ENCODE measurements at places on chromosomes 2 and 18.

DNA sequence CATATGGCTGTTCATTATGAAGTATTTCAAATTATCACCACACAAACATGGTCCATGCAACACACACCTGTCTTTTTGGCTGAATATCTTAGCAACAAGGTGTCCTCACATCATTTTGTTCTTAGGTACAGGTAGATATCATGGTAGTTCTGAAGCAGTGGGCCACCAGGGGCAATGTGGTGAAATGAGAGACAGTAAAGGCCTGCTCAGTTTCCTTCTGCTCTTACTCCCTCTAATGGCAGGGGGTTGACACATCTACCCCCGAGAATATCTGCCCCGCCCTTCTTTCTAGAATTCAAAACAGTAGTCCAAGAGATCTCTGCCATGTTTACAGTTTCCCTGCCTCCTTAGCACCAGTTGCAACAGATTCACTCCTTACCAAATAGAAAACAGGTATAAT, 147.0 kb upstream of the KLHL14 start:
- no peak for DNase-seq

DNA sequence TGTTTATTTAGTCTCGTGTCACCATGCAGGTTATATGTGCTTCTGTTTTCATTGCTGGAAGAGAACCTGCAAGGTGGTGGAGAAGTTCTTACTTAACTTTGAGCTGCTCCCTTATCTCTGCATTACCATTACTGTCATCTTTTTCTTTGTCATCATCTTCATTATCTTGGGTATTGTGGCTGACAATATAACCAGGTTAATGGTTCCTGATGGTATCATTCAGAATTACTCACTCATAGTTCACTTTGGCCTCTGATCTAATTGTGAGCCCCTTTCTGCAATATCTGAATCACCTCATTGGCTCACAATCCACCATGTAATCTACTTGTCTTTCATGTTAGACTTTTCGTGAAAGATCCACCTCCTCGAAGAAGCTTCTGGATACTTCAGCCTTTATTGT, 5.0 kb downstream of the CD28 start:
- no peak for DNase-seq

DNA sequence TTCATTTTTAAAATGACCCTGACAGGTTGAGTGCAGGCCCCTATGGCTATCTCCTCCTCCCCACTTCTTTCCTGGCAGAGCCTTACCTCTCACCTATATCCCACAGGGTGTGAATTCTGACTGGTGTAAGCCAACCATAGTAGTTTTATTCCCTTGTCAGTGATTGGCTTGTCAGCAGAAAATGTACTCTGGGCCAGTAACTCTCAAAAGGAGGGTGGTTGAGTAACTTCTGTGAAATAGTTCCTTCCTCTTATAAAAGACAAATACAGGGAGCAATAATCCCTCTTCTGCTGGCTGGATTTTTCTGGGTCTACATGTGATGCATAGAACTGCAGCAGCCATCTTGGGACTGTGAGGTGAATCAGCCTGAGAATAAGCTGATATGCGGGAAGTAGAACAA, 83.4 kb downstream of the RAPH1 start:
- DNase-seq: no peak

- no peak for DNase-seq
These were observed 39.8 kb upstream of the TMEM163 start for GRCh38 chr2:134758633-134759032.

- no peak for DNase-seq
These were observed 300.1 kb downstream of the MYCN start for GRCh38 chr2:16240402-16240801.

GRCh38 chr2:168241208-168241607, 6.2 kb downstream of the STK39 start:
- DNase-seq: no peak

DNA sequence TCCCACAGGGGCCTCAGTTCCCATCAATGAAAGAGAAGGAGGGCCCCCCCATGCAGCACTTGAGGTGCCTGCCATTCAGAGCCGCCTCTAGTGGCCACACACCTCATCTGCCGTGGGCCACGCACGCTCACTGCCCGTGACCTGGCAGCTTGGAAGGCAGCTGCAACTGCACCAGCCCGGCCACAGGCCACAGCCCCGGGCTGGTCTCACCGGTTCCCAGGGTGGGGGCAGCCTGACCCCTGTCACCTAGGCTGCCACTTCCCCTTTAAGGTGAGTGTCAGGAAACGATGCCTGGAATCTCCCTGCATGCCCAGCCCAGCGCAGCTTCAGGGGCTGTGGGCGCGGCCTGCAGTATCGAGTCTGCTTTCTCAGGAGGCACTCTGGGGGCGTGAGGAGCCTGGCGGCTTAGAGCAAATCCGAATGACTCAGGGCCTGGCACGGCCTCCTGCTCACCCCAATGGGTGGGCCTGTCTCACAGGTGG, 2.6 kb downstream of the MAB21L4 start:
- DNase-seq: no peak

DNA sequence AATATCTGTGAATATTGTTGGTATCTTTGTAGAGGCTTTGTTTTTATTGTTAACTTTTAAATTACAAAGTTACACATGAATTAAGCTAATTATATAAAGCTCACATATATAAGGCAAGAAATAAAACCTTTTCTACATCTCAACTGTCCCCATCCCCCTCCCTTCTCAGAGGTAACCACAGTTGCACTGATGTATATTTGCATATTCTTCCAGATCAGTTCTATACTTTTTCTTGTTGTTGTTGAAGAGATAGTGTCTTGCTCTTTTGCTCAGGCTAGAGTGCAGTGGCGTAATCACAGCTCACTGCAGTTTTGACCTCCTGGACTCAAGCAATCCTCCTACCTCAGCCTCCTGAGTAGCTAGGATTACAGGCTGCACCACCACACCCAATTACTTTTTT, 36.0 kb upstream of the CDC42EP3 start:
- DNase-seq: no peak

GRCh38 chr2:138502255-138503086, 901 bp downstream of the SPOPL start:
- DNase-seq: no peak

- DNase-seq: peak; percentile 63
These were observed 219.2 kb upstream of the UBE2E3 start for GRCh38 chr2:180761224-180761623.

GRCh38 chr2:85449214-85449588, 30.7 kb downstream of the SH2D6 start:
- no peak for DNase-seq

GRCh38 chr2:85410584-85411404, 628 bp upstream of the CAPG start:
- DNase-seq: no peak

GRCh38 chr2:126244937-126245336, 411.0 kb upstream of the GYPC start:
- DNase-seq: no peak

DNA sequence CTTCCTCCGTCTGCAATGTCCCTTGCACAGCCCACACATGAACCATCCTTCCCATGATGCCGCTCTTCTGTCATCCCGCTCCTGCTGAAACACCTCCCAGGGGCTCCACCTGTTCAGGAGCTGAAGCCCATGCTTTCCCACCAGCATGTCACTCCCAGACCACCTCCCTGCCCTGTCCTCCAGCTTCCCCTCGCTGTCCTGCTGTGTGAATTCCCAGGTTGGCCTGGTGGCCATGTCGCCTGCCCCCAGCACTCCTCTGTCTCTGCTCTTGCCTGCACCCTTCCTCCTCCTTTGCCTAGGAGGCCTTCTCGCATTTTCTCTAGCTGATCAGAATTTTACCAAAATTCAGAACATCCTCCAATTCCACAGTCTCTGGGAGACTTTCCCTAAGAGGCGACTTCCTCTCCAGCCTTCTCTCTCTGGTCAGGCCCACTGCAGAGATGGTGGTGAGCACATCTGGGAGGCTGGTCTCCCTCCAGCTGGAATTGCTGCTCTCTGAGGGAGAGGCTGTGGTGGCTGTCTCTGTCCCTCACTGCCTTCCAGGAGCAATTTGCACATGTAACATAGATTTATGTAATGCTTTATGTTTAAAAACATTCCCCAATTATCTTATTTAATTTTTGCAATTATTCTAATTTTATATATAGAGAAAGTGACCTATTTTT, 8.9 kb upstream of the IL1RL2 start:
- no peak for DNase-seq

GRCh38 chr2:178304333-178304732, 110.0 kb downstream of the OSBPL6 start:
- DNase-seq: no peak

DNA sequence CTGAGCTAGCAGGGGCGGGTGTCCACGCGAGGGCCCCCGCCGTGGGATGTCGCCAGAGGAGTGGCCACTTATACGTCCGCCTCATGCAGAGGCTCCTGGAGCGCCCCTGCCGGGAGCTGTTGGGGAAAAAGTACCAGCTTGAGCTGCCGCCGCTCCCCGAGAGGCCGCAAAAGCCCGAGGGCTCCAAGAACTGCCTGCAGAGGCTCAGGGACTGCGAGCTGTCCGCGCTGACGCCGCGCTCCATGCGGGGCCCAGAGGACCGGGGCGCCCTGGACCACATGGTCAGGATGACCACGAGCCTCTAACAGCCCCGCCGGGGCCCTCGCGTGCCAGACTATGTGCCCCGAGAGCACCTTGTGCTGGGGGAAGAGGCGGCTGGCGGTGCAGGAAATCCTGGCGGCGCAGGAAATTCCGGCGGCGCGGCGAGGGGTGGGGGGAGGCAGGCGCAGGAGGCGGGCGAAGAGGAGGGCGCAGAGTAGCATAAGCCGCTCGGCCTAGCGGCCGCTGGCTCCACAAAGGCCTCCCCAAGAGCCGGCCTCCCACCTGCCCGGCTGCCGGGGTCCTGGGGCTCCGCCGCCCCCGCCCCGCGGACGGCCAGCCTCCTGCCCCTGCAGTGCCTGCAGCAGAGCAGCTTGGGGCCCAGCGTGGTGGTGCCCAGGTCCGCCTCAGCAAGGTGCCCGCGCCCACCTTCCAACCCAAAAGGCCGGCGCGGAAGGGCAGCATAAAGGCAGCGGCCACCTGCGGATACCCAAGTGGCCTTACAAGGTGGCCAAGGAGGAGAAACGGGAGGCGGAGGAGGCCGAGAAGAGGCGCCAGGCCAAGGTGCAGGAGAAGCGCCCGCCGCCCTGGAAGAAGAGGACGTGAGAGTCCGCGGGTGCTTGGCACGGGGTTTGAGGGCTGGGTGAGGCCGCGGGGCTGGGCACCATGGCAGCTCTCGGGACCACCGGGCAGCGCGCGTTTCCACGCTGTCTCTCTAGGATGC, 42.1 kb upstream of the TRIM43B start:
- no peak for DNase-seq

- no peak for DNase-seq
These were observed 505.8 kb upstream of the NRP2 start for GRCh38 chr2:205176546-205176945.

GRCh38 chr2:39948016-39948719, 169.1 kb upstream of the THUMPD2 start:
- DNase-seq: no peak

DNA sequence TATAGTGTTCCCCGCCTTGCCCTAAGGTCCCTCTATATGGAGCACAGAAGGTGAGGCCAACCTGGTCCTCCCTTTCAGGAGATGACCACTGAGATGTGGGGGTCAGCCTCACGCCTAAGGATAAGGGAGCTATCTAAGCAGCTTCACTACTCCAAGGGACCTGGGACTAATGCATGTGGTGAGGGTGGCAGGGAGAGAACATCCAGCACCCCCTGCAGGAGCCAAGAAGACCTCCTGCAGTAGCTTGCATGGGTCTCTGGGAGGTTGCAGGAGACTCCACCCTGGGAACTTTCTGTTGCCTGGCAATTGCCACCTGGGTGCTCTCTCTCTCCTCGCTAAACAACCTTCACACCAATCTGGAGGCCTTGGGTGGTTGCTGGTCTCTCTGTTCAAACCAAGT, 93.0 kb upstream of the KLHL29 start:
- no peak for DNase-seq

DNA sequence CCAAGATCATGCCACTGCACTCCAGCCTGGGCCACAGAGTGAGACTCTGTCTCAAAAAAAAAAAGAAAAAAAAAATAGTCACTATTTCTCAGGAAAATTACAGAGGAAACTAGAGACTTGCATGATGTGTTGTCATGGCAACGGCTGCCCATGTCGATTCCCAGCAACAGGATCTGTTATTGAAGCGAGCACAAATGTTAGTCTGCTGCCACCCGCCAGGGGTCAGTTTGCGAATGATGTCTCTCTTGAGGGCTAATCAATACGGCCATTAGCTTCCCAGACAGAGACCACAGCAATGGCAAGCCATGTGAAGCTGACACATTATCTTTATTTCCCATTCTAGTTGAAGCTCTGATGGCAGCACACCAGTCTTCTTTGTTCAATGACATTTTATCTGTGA, 32.4 kb upstream of the ACYP2 start:
- DNase-seq: no peak

DNA sequence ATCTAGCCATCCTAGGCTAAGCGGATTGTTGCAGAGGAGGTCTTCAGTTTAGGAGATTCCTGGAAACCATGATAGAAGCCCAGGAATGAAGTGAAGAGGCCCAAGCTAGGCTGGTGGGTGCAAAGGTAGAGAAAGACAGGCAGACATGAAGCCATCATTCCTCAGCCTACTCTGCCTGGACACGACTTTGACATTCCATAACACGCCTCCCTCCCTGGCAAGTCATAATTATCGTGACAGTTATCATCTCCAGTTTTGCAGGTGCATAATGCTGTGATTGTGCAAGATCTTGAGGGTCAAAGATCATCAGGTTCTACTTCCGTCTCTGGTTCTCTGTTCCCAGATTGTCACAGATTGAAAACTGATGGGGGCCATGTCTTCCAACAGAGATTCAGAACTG, 15.2 kb upstream of the FZD5 start:
- no peak for DNase-seq

- DNase-seq: peak; percentile 39
These were observed 25.1 kb downstream of the COLEC12 start for GRCh38 chr18:475202-476031.

DNA sequence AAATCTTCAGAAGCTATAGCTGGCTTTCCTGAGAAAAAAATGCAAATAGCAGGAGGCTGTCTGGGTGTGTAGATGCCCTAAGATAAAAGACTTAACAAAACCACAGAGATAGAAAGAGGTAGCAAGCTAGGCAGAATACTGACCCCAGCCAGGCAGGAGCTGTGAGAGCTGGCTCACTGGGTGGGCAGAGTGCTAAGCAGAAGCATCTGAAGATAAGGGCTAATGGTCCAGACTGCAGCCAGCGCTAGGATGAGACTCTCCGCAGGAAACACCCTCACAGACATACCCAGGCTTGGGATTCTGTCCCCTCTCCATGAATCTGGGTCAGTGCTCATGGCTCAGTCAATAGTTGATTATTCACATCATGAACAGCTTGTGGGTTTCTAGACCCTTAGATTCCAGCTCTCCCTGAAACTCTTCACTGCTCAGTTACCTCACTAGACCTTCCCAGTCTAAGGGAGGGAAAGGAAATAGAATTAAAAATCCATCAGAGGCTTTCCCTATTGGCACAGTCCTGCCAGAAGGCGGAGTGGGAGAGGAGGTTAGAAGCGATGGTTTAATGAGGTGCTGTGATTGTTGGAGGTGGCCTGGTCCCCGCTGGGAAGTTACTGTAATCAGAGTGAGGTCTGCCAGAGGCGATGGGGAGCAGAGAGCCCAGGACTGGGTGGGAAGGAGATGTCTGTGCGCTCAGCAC, 21.4 kb upstream of the CCBE1 start:
- no peak for DNase-seq

GRCh38 chr2:118939994-118940393, 2.0 kb upstream of the MARCO start:
- DNase-seq: no peak

GRCh38 chr2:162103443-162104009, 29.5 kb upstream of the DPP4 start:
- DNase-seq: no peak

Data from epithelial cell of proximal tubule (primary cell).